ENCODE measurements at places on chromosomes 11 and 22. TPM values are rescaled to one million over a fixed set of nuclear protein-coding genes. Genes with fewer than 3 reads are reported as not detected.

Gene RFPL3
- not detected for total RNA-seq

Gene RTN4R
- 10.1 TPM for total RNA-seq

Gene GLB1L2
- 1.8 TPM for total RNA-seq

Gene MPZL2
- total RNA-seq = not detected

Gene ADAMTS8
- 0.39 TPM for total RNA-seq

Gene KCNK7
- total RNA-seq = 0.45 TPM

Gene HSPB2
- not detected for total RNA-seq

Gene TRPM5
- not detected for total RNA-seq

Gene LYVE1
- total RNA-seq = not detected

Gene HMOX1
- 718 TPM for total RNA-seq

Gene NOL12
- total RNA-seq = 28.2 TPM

Gene OR6T1
- not detected for total RNA-seq

Gene RANGAP1
- total RNA-seq = 105 TPM

Gene KRTAP5-7
- total RNA-seq = not detected

Gene GRM5
- total RNA-seq = not detected

Gene POLD4
- 271 TPM for total RNA-seq

Gene C11orf16
- total RNA-seq = not detected

Gene FBLN1
- 41.5 TPM for total RNA-seq

Gene CDHR5
- total RNA-seq = 0.03 TPM

Gene FOLR3
- total RNA-seq = not detected

Gene MAPK8IP1
- total RNA-seq = 5.8 TPM

Gene AQP11
- total RNA-seq = 2.3 TPM

Gene SLC43A3
- total RNA-seq = 0.74 TPM

Gene SCGB1C1
- not detected for total RNA-seq

Gene TTC9C
- total RNA-seq = 35.4 TPM

Gene GGTLC3
- total RNA-seq = not detected

Gene EMID1
- total RNA-seq = 0.38 TPM

Gene SLC22A9
- not detected for total RNA-seq

Gene ALKBH3
- 28.3 TPM for total RNA-seq

Gene PGA5
- not detected for total RNA-seq

Gene BACE1-AS
- total RNA-seq = 1.8 TPM

Gene KCTD14
- total RNA-seq = 2.2 TPM

Gene ZNF74
- total RNA-seq = 5.9 TPM

Gene MS4A12
- total RNA-seq = not detected

Gene OOSP4A
- total RNA-seq = not detected

Gene OR52B6
- total RNA-seq = not detected

Gene CALCB
- total RNA-seq = 0.07 TPM

Gene NPTXR
- total RNA-seq = 12.2 TPM

Gene HPX
- total RNA-seq = 0.55 TPM

Gene TMEM121B
- total RNA-seq = 0.14 TPM

Gene VPREB3
- total RNA-seq = 0.92 TPM

Gene ZNF214
- 0.83 TPM for total RNA-seq

Gene TTC36
- total RNA-seq = 0.16 TPM

Gene GLYATL2
- total RNA-seq = not detected

Gene CBY1
- total RNA-seq = 15.1 TPM

Gene IGF2
- 1.8 TPM for total RNA-seq

Gene ZP1
- 0.11 TPM for total RNA-seq

Gene NRGN
- total RNA-seq = 11.1 TPM

Gene CHRM1
- 0.06 TPM for total RNA-seq

Gene VSIG10L2
- total RNA-seq = not detected

Gene PATE4
- not detected for total RNA-seq

Gene HEPN1
- not detected for total RNA-seq

Gene HORMAD2
- total RNA-seq = not detected

Gene SNX15
- total RNA-seq = 24.5 TPM

Gene TMEM45B
- total RNA-seq = not detected

Gene OR51B5
- not detected for total RNA-seq

Gene OR51B4
- not detected for total RNA-seq
